ENCODE measurements at places on chromosomes 4 and X.

- DNase-seq, result no peak
These were observed 201.9 kb upstream of the AGTR2 start for GRCh38 chrX:115968436-115969252.

DNA sequence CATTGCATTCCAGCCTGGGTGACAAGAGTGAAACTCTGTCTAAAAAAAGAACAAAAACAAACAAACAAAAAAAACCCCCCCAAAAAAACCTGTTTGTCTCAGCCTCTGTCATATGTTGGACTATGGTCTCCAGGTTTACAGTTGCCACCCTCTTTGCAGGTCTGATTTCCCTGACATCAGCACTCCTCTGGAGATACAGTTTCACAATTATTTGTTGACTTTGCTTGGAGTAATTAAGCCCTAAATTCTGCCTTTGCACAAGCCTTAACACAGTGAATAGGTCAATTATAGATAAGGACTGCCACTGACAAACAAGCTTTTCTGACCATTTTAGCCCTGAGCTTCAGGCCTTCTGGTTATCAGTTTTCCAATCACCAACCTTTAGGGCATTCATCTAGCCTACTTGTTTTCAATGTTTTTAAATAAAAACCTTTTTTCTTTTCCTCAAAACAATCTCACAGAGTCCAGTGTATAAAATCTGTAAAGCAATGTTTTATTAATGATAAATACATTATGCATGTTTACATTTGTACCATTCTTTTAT is 20.4 kb upstream of the MAPK10 start:
- no peak for DNase-seq

- no peak for DNase-seq
These were observed 321.3 kb downstream of the GALNTL6 start for GRCh38 chr4:172134521-172134920.

DNA sequence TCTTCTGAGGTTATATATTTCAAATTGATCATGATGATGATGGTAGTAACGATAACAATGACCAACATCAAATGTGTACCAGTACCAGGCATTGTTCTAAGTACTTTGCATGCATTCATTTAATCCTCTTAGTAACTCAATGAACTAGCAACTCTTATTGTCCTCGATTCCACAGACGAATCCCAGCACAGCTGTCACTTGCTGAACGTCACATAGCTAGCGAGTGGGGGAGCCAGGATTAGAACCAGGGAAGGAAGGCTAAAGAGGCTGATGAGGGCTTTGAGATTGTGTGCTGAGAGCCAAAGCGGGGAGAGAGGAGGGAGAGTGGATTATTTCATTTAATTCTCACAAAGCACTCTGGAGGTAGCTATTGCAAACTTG is 103.6 kb downstream of the PHOX2B start:
- no peak for DNase-seq

GRCh38 chr4:70632028-70632427 is 3.5 kb downstream of the ENAM start:
- DNase-seq, result no peak

- no peak for DNase-seq
These were observed 6.9 kb downstream of the SLC39A8 start for GRCh38 chr4:102338405-102338804.

DNA sequence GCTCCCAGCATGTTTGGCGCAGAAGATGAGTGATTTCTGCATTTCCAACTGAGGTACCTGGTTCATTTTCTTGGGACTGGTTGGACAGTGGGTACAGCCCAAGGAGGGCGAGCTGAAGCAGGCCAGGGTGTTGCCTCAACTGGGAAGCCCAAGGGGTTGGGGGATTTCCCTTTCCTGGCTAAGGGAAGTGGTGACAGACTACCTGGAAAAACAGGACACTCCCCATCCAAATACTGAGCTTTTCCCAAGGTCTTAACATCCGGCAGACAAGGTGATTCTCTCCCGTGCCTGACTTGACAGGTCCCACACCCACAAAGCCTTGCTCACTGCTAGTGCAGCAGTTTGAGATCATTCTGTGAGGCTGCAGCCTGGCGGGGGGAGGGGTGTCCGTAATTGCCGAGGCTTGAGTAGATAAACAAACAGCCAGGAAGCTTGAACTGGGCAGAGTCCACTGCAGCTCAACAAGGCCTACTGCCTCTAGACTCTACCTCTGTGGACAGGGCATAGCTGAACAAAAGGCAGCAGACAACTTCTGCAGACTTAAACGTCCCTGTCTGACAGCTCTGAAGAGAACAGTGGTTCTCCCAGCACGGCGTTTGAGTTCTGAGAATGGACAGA is 307.7 kb upstream of the ARSJ start:
- no peak for DNase-seq

GRCh38 chrX:42093756-42094155 is 170.4 kb upstream of the CASK start:
- DNase-seq, result no peak

DNA sequence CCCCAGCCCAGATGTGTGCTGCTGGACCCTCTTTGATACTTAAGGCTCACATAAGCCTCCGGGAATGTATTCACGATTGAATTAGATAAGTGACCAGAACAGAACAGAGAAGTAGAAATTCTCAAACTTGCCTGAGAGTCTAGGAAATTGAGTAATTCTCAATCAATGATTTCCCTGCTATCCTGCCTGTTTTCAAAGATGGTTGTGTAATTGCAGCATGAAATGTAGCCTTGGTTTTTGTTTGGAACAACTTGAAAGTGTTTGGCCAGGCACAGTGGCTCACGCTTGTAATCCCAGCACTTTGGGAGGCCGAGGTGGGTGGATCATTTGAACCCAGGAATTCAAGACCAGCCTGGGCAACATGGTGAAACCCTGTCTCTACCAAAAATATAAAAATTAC is 41.2 kb downstream of the TNIP2 start:
- DNase-seq, result no peak

DNA sequence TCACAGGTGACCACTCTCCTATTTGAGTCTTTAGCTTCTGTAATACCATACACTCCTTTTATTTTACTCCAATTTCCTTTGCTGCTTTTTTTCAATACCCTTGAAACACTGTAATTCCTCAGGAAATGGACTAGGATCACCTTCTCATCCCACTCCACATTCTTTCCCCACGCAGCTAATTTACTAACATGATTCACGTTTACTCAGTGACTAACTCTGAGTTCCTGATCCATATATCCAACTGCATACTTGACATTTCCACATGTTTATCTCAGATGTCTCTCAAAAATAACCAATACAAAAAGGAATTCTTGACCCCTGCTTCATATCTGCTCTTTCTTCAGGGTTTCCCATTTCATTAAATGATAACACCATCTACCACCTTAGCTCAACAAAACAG is 19.9 kb downstream of the RPS6KA6 start:
- no peak for DNase-seq

- DNase-seq, result no peak
These were observed 580.9 kb upstream of the ZFP42 start for GRCh38 chr4:187414716-187415115.

GRCh38 chrX:19689170-19689779 is 174.0 kb upstream of the MAP3K15 start:
- no peak for DNase-seq

GRCh38 chr4:106766519-106766918 is 269.6 kb downstream of the DKK2 start:
- no peak for DNase-seq

- no peak for DNase-seq
These were observed 13.3 kb downstream of the KIAA0232 start for GRCh38 chr4:6795821-6796220.

GRCh38 chr4:156803056-156803455 is 168.5 kb downstream of the PDGFC start:
- DNase-seq, result no peak

- peak; percentile 50 for DNase-seq
These were observed 3.5 kb downstream of the CCNI start for GRCh38 chr4:77072195-77072753.

GRCh38 chr4:92658318-92658717 is 354.6 kb downstream of the GRID2 start:
- no peak for DNase-seq

DNA sequence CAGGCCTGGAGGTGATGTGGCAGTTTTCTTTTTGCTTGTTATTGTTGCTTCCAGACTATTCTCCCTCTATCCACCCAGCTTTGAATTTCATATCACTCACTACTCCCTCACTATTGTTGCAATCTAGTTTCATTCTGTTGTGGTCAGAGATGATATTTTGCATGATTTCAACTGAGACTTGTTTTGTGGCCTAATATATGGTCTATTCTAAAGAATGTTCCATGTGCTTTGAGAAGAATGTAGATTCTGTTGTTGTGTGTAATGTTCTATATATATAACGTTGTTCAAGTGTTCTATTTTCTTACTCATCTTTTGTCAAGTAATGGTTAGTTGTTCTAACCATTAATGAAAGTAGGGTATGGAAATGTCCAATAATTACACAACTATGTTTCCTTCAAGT is 59.0 kb downstream of the THOC2 start:
- no peak for DNase-seq

DNA sequence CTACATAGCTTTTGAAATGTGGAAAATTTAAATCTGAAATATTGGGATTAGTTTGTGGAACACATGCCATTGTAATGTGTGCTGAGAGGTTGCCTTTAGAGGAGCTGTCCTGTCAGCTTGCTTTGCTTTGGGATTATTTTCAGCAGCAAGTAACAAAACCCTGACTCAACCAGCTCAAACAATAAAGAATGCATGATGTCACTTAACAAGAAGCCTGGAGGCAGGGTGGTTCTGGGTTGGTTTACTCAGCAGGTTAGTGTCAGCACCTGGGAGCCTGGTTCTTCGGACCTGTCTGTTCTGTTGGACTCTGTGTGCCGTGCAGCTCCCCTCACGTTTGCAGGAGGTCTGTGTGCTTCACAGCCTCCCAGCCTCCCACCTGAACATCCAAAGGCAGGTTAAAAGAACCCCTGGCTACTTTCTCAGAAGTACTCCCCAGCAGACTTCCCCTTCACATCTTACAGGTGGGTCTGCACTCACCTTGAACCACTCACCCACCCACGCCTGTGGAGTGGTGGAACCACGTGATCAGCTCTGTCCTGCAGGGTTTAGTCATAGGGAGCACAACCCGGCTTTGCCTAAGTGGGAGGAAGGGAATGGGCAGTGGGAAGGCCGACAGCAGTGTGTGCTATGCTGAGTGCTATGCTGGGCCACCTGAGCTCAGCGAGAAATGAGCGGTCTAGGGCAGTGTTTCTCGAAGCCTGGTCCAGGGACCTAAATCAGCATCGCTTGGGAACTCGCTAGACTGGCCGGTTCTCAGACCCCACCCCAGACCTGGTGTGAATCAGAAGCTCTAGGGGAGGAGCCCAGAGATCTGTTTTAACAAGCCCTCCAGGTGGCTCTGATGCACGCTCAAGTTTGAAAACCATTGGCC is 20.4 kb downstream of the TMEM131L start:
- DNase-seq, result peak; percentile 31

GRCh38 chr4:154660052-154660451 is 47.6 kb upstream of the FGG start:
- no peak for DNase-seq

GRCh38 chrX:53284684-53285447 is 3.5 kb upstream of the IQSEC2 start:
- DNase-seq, result peak; percentile 59

DNA sequence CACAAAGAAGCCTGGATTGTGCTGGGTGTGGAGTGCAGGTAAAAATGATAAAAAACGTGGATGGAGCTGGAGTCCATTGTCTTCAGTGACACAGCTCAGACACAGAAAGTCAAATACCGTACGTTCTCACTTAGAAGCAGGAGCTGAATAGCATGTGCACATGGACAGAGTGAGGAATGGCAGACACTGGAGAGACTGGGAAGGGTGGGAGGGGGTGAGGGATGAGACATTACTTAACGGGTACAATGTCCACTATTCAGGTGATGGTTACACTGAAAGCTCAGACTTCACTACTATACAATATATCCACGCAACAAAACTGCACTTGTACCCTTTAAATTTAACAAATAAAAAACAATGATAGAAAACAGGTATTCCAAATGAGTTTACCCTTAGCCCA is 18.1 kb upstream of the IRAK1 start:
- DNase-seq, result no peak

GRCh38 chr4:166252487-166253402 is 379.7 kb downstream of the TLL1 start:
- no peak for DNase-seq

- DNase-seq, result no peak
These were observed 3.6 kb upstream of the FBXL5 start for GRCh38 chr4:15658781-15659180.

- no peak for DNase-seq
These were observed 29.0 kb upstream of the UGT2B4 start for GRCh38 chr4:69524706-69525105.

- DNase-seq, result no peak
These were observed 658.2 kb downstream of the CENPC start for GRCh38 chr4:66887061-66887460.

DNA sequence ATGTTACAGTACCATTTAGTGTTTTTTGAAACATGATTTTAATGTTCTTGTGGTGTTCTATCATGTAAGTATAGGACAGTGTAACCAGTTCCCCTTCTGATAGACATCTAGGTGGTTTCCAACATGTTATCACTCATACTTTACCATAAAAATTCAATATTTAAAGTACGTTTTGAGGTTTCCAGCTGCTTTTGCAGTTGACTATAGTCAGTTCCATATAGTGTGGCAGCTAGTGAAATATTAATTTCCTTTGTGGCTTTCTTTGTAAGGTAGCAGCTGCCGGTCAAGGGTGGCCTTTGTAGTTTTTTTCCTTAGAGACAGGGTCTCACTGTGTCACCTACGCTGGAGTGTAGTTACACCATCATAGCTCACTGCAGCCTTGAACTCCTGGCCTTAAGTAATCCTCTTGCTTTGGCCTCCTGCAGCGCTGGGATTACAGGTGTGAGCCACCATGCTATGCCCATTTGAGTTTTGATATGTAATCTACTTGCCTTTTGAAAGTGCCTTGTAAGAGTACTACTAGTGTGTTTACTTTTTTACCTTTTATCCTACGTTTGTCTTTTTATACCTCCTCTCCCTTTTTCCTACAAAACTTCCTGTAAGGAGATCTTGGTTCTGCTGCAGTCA is 63.0 kb downstream of the ARHGAP10 start:
- no peak for DNase-seq

DNA sequence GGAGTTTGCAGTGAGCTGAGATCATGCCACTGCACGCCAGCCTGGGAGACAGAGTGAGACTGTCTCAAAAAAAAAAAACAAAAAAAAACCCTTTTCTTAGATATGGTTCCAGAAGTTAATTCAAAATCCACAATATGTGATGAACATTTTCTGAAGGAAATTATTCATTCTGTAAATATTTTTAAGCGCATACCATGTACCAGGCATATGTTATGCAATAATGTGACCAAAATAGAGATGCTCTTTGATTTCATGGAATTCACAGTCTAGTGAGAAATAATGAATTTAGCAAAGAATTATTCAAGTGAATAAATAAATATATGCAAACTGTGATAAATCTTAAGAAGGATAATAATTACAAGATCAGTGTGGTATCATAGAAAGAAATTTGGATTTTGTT is 174.7 kb downstream of the GC start:
- DNase-seq, result no peak

GRCh38 chr4:114384629-114385028 is 214.0 kb upstream of the UGT8 start:
- DNase-seq, result no peak

DNA sequence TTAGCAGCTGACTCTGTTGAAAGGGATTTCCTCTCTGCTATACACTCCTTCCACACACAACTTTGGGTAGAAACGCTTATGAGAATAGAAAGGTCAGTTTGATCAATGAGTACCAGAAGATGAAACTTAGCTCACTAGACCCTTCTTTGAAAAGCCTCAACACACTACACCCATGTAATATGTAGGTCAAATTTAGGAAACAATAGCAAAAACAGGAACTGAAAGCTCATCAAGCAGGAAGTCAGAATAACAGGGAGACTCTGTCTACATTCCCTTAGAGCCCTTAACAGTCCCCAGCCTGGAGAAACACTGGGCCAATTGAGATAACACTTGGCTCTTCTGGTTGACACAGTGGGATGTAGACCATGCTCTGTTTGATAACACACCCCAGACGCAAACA is 30.7 kb downstream of the SRPX2 start:
- DNase-seq, result no peak

Measured in activated CD8-positive, alpha-beta memory T cell treated with anti-CD3 and anti-CD28 coated beads, Interleukin-2, amount 50 U/mL, for 4 hours (primary cell).